Fibroblast of skin of abdomen (primary cell): ENCODE measurements at places on chromosomes 1 and 21.

GRCh38 chr21:35627462-35627861 is 432.9 kb downstream of the SETD4 start:
- DNase-seq, result no peak

- no peak for DNase-seq
Measured at GRCh38 chr1:95003433-95003738, 69.4 kb downstream of the ALG14 start.

DNA sequence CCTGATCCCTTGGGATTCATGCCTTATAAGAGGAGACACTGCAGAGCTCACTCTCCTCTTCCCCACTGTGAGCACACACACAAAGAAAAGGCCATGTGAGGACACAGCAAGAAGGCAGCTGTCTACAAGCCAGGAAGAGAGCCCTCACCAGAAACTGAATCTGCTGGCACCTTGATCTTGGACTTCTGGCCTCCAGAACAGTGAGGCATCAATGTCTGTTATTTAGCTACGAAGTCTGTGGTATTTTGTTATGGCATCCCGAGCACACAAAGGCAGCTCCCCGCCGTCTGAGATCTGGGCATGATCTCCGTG is 47.1 kb upstream of the RPL11 start:
- DNase-seq, result no peak

- DNase-seq, result no peak
Measured at GRCh38 chr1:1403653-1404052, 3.4 kb downstream of the MRPL20 start.

GRCh38 chr1:153805042-153805745 is 30.0 kb downstream of the SLC27A3 start:
- DNase-seq, result peak; percentile 80

DNA sequence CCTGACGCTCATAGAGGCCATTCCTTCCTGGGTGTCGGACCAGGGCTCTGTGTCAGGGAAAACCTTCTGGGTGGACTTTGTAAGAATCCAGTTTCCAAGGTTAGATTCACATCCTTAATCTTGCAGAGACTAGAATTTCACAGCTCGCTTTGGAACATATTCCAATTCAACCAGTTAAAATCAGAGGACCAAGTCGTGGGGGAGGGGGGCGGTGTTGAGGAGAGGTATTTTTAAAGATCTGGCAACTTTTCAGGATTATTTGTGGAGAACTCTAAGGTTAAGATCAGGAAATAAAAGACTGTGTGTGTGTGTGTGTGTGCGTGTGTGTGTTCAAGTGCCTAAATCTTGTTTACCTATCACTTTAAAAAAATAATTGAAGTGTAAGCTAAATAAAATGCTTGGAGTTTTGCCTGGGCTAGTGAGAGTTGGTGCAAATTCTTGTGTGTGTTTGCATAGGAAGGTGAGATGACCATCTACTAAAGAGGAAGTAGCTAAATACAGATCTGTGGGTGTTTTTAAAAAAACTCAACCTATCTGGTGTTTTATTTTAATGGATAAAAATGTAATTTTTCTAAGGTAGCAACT is 21.8 kb downstream of the TENT5C start:
- DNase-seq, result no peak

- DNase-seq, result peak; percentile 62
Measured at GRCh38 chr1:103265551-103265950, 157.2 kb upstream of the COL11A1 start.
